ENCODE measurements at places on chromosomes 3 and 15. TPM values are rescaled to one million over a fixed set of nuclear protein-coding genes. Genes with fewer than 3 reads are reported as not detected.

The GPR149 gene
- not detected for total RNA-seq

The KLHL6 gene
- total RNA-seq, result 4.7 TPM

GRCh38 chr15:85097725-85098124, 116.1 kb downstream of the PDE8A start:
- DNase-seq, result no peak

DNA sequence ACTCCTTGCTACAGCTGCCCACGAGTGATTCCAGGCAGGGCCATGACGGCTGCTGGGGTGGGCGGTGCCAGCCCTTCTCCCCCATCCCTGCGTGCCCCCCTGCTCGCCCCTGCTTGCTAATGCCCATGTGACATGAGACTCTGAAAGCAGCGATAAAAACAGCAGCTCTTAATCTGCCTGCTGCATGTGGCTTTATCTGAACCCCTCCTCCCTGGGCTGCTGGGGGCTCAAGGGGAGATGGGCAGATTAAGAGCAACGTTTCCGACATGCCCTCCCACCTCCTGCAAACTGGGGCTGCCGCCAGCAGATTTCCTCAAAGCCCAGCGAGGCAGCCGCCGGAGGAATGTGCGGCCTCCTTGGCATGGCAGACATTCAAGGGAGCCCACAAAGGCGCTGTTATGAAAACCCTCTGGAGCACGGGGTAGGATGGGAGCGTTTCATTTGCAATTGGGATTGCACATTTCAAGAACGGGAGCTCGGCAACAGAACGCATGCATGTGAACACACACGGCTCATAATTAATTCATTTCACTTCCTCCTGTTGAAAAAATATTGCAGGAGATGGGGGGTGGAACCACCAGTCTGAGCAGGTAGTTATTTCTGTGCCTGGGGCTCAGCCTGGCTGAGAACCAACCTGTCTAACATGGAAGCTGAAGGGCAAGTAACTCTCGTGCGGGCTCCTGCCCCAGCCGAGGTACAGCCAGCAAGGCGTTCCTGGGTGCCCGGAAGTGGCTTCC, 504.2 kb upstream of the PROK2 start:
- peak; percentile 75 for DNase-seq

DNA sequence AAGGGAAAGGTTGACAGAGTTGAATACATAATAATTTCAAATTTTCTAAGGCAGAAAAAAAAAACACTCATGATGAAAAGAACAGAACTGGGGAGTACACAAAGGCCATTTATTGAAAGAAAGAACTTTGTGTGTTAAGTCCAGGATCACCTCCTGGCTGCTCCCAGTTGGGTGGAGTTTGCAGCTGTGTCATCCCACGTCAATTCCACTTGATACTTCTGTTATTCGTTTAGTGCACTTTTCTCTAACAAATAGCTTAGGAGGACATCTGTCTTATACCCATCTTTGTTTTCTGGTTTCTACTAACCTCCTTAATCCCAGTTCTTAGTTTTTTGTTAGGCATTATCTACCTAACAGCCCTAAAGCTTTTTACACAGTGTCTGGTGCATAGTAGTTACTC, 44.7 kb downstream of the SGO1 start:
- DNase-seq, result no peak

DNA sequence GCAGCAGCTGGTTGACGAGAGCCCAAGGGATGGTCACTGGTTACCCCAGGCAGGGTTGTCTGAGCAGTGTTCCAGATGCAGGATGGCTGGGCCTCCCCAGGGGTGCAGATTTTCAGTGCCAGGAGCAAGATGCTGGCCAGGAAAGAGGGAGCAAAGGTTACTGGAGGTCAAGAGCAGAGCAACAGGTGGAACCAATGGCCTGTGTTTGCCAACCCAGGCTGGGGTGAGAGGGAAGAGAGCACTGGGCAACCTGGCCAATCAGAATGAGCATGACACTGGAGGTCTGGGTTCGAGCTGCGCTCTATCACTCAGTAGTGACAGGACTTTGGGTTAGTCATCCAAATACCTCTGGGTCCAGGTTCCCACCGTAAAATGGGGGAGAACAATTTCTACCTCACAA, 90.6 kb upstream of the TLE3 start:
- no peak for DNase-seq

Measured in sciatic nerve (tissue), 2 donors.